Sigmoid colon (tissue), 7 donors: ENCODE measurements at places on chromosomes 2 and 18. TPM values are rescaled to one million over a fixed set of nuclear protein-coding genes. Genes with fewer than 3 reads are reported as not detected.

DNA sequence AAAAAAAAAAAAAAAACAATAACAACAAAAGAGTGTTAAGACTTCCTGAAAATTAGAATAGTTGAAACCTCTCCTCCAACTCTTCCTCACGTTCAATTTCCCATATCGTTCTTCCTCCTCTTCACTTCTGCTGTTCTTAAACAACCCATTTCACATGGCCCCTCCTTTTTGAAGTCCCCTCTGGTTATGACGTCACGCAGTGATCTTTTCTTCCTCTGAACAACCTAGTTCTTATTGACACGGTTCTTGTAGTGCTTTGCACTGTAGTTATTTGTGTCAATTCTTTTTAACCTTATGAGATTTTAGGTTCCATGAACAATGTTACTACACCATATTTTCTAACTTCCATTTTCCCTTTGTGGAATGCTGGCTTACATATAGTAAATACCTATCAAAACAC is 69.5 kb upstream of the RGPD4 start:
- no peak for DNase-seq

GRCh38 chr18:6289843-6290242 is 124.9 kb downstream of the L3MBTL4 start:
- DNase-seq: no peak

DNA sequence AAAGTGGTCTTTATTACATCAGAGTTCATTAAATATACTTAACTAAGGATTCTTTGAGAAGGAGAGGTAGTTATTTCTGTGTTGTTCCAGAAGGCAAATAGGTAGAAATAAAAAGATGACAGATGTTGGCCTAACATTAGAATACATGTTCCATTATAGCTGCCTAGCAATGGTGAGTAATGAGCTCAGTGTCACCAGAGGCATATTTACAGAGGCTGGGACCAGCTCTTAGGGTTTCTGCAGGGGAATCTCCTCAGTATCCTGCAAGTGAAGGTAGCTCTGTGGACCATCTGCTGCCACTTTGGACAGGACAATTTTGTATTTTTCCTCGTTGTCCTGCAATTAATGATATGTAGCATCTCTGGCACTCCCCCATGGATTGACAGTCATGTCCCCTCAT is 416.0 kb downstream of the THSD7B start:
- DNase-seq: no peak

DNA sequence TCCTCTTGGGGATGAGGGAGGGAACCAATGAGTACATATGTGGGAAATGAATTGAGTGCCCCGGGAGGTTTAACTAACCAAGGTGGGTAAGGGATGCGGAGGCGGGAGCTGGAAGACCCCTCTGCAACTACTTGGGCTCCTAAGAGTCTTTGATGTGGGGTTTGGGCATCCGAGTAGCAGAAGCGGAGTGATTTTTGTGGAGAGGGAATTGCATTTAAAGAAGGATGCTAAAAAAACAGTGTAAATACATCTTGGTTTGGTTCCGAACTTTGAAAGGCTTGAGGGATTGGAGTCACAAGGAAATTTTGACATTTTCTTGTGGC is 215.7 kb downstream of the MCFD2 start:
- DNase-seq: no peak

GRCh38 chr2:198874472-198874858 is 583.3 kb downstream of the SATB2 start:
- no peak for DNase-seq

- DNase-seq: no peak
These were observed 6.5 kb downstream of the NBAS start for GRCh38 chr2:15554525-15555218.

DNA sequence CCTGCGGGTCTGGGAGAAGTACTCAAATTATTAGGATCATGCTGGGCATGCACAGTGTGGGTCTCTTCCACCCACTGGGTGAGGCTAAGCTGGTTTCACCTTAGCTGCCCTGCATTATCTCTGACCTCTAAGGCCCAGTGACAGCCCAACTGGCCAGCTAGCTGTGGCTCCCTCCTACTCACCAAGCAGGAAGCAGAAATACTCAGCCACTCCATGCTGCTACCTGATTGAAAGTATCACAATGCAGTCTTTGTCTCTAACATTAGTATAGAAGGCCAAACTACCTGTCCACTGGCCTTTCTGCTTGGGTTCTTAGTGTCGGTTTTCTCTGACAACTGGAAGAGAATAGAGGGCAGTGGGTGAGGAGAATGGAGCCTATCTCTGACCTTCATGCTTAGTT is 47.3 kb upstream of the RAB27B start:
- no peak for DNase-seq

DNA sequence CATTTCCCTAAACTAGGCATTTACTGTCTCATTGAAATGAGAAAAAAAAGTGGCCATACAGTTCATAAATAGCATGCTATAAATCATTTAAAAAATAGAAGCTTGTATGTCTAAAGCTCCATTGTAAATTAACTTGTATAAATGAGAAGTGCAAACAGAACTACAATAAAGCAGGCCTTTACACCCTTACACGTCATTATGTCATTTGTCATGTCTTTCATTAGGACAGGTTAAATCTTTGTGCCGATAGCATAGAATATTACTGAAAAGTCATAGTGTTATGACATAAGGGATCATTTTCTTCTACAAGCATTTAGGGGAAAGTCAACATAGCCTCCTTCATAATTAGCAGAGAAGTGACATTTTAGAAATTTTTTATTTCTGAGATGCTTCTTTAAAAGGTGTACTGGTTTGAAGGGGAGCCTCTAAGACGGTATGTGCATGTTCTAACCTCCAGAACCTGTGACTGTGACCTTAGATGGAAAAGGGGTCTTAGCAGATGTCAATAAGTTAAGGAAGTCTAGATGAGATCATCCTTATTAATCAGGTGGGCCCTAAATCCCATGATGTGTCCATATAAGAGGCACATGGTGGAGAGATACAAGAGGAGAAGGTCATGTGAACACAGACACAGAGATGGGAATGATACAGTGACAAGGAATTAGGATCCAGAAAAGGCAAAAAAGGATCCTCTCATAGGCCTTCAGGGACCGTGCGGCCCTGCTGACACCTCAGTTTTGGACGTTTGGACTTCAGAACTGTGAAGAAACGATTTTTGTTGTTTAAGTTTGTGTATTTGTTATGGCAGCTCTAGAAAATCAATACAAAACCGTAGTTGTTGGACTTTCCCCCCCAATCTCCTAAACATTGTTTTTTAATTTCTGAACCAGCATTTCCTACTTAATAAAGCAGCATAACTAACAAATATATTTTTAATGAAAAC is 863.7 kb downstream of the MBD2 start:
- DNase-seq: no peak

DNA sequence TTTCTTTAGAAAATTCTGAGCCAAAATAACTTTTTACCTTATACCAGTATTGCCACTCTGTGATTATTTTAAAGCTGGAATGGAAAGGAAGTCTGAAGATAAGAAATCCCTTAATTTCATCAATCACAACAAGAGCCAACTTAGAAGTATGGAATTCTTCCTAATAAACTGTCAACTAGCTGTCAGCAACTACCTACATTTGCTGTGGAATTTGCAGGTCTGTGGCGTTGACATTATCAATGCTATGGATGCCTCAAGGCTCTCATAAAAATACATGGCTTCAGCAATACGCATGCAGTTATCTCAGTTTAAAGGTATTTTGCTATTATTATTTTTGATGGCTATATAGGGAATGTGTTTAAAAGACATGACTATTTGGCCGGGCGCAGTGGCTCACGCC is 108.5 kb downstream of the ABCA12 start:
- no peak for DNase-seq

GRCh38 chr2:43890855-43891254 is 52.1 kb downstream of the ABCG8 start:
- no peak for DNase-seq

- DNase-seq: no peak
These were observed 15.2 kb downstream of the INPP5D start for GRCh38 chr2:233075141-233075965.

DNA sequence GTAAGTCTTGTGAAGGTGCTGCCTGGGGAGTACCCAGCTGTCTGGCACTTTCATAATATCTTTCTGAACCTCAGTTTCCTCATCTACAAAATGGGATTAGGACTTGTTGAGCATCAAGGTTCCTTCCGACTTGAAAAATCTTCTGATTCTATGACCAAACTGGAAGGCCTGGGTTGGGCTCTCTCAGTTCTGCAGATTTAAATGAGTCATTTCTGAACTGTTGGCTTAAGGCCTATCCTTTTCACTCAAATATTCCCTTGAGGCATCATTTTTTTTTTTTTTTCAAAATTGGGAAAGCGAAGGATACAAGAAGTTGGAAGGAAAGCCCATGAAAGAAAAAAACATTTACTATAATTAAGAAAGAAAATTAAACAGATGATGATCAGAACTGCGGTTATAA is 40.8 kb upstream of the CYP1B1 start:
- no peak for DNase-seq

- DNase-seq: no peak
These were observed 128.6 kb downstream of the MSTN start for GRCh38 chr2:189933911-189934399.

GRCh38 chr2:155747531-155747930 is 585.0 kb downstream of the NR4A2 start:
- DNase-seq: no peak

DNA sequence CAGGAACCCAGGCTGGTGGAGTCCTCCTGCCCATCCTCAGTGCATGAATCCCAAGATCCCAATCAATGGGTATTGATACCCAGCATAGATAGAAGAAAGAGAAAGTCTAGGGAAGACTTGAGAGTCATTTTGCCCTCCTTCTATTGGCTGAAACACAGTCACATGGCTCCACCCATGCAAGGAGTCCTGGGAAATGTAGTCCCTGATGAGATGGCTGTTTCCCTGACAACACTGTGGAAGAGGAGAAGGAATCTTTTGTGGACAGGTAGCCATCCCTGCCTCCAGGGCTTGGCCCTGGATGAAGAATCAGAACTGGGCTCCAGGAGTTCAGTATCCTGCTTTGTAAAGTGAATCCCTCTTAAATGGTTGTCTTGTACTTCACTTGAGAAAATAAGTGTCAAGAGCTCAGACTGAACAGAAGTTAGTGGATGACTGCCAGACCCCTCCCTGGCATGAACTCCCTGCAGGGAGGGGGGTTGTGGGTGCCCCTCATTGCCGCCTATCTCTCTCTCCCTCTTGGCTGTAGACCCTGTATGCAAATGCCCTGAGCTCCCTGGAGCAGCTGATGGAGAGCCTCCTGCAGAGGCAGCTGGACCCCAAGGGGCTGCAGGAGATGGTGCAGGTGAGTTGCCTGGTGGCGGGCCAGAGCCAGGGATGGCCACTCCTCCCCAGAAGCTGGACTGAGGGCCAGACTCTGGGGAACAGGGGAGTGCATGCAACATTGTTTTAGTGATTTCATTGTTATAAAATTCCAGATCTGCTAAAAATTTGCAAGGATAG is 36.1 kb downstream of the MROH2A start:
- peak; percentile 29 for DNase-seq

DNA sequence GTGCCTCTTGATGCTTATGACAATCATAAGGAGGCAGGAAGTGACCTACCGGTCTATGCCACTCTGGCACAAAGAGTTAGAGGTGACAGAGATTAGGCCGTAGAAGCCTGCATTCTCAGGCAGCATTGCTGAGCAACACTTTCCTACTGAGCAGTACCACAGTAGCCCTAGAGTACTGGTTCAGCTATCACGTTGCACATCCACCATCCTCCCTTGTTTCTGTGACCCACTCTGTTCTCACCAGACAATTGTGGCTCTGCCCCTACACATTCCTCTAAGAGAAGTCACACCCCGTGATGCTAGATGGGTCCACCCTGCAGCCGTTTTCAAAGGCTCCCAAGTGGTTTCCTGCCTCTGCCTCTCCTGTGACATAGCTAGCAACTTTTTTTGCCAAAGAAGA is 22.6 kb upstream of the SUCLG1 start:
- no peak for DNase-seq

- no peak for DNase-seq
These were observed 408.1 kb upstream of the UBE2E3 start for GRCh38 chr2:180572346-180572745.

- peak; percentile 83 for DNase-seq
These were observed 3.7 kb upstream of the ADI1 start for GRCh38 chr2:3522961-3523421.

GRCh38 chr2:240238201-240238600 is 97.7 kb upstream of the OTOS start:
- no peak for DNase-seq

GRCh38 chr2:46298522-46299353 is 1.5 kb downstream of the EPAS1 start:
- peak; percentile 77 for DNase-seq

GRCh38 chr2:12750166-12750905 is 33.6 kb downstream of the TRIB2 start:
- no peak for DNase-seq

DNA sequence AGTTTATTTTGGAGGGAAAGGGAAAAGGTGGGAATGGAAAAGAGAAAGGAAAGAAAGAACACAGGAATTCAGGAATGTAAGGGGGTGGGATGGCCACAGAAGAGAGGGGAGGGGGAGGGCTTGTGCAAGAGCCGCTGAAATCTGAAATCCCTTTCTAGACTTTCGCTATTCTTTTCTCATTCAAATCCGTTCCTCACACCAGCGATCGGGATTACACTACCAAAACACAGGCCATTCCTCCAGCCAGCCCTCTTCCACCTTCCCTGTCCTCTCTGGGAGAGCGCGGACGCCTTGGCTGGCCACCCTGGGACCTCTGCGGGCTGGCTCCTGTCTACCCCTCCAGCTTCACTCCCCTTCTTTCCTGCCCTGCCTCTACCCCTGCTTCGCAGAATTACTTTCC is 102.3 kb downstream of the CDCA7 start:
- no peak for DNase-seq

DNA sequence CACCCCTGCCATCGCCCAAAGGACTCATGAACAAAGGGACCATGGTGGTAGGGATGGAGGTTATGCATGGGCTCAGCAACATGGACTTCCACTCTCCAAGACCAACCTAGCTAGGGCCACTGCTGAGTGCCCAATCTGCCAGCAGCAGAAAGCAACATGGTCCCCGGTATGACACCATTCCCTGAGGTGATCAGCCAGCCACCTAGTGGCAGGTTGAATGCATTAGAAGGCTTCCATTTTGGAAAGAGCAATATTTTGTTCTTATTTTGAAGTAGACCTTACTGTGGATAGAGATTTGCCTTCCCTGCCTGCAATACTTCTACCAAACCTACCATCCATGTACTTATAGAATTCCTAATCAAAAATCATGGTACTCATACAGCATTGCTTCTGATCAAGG is 99.8 kb downstream of the METTL4 start:
- DNase-seq: no peak

DNA sequence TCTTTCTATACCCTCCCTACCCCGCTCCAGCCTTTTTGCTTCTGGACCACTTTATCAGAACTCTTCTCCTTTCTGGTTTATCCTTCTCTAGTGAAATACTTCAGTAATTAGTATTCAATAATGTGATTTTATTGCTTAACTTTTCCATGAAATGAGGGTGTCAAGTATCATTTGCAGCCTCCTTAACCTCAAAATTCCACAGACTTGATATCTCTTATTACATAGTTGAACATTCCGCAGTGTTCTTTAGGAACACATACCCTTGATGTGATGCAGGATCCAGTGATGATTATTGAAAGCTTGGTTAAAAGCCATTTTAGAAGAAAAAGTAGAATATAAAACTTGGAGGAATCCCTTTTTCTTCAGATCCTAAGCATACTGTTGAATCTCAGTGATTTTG is 94.8 kb downstream of the GREB1L start:
- no peak for DNase-seq

GRCh38 chr2:215427585-215427984 is 8.3 kb downstream of the FN1 start:
- DNase-seq: no peak

BIN1 gene
- total RNA-seq: 38.2 TPM

MAP3K19 gene
- not detected for total RNA-seq

GALNT13 gene
- 0.81 TPM for total RNA-seq

C2orf80 gene
- total RNA-seq: not detected

COL5A2 gene
- total RNA-seq: 60.9 TPM

FOXI3 gene
- total RNA-seq: not detected

FBXO15 gene
- total RNA-seq: not detected

GKN1 gene
- total RNA-seq: not detected

CDK5R2 gene
- 0.14 TPM for total RNA-seq
